ENCODE measurements at places on chromosomes 16 and 17.

DNA sequence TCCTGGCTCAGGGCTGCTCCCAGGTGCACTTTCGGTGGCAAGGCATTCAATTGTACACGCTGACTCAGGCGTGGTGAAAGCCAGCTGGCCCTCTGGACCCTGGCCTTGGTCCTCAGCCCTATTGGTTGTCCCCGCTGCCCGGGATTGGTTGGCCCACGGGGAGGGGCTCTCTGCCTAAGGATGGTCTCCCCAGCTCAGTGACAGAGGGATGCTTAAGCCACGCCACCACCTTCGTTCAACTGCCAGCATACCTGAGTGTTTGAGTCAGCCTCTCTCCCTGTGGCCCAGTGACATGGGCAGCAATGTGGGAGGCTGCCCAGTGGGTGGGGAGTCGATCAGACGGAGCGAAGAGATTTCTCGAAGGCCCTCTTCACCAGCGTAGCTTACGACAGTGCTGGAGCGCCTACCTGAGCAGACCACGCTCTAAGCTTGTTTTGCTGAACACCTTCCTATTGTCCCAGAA lies 30.3 kb downstream of the IRF8 start:
- DNase-seq = no peak

GRCh38 chr17:75576661-75577060 lies 10.9 kb upstream of the MYO15B start:
- DNase-seq = no peak

DNA sequence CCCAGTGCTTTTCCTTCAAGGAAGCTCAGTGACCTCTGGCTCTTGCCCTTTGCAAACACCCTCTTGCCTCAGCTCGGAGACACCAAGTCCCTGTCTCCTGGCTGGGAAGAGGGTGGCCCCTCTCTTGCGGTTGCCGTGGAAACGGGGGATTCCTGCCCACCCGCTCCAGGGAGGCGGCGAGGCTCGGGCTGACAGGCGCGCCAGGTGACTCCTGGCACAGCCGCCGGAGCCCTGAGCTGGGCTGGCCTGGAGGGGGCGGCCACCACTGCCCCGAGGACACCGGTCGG lies 71.4 kb downstream of the ABR start:
- no peak for DNase-seq

DNA sequence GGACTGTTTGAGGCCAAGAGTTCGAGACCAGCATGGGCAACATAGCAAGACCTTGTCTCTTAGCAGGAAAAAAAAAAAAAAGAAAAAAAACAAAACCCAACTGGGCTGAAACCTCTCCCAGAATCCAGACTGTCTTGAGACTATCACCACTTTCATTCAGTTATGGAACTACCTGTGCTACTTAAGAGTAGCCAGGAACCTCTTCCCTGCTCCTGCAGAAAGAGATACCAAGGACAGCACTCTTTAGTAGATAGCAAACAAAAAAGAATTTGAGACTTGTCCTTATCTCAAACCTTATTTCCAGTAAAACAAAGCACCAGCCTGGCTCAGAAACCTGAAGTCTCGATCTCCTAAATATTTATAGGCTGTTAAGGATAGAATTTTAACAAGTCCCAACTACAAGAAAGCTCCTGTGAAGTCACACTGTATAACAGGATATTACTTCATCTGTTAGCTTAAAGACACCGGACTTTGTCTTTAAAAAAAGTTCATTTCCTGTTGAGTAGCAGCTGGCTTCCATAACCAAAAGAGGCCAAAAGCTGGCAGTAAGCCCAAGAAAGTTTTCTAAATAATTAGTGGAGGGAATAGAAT lies 5.1 kb downstream of the CDR2 start:
- DNase-seq = no peak

DNA sequence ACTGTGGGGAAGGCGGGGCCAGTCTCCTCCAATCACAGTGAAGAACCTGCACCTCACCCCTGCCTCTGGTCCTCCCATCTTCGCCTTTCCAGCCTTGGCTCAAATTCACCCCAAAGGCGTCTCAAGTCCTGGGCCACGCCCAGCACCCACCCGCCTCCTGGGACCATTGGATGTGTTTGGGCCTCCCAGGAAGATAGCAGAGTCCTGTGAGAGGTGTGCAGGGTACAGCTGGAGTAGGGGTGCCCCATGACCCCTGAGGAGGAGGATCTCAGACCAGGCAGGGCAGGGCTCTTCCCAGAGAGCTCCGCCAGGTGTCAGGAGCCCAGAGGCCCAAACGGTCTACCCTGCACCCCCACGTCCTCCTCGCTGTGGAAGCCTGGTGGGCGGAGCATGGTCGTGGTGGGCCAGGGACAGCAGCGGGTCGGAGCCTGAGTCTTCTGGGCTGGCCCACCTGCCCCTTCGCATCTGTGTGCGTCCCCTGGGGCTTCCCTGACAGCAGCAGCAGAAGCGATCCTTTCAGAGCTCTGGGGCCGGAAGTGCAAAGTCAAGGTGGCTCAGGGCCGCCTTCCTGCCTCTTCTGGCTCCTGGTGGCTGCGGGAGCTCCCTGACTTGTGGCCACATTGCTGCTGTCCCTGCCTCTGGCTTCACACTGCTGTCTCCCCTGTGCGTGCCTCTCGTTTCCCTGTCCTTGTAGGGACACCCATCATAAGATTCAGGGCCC lies 34.9 kb upstream of the ZNF469 start:
- no peak for DNase-seq

DNA sequence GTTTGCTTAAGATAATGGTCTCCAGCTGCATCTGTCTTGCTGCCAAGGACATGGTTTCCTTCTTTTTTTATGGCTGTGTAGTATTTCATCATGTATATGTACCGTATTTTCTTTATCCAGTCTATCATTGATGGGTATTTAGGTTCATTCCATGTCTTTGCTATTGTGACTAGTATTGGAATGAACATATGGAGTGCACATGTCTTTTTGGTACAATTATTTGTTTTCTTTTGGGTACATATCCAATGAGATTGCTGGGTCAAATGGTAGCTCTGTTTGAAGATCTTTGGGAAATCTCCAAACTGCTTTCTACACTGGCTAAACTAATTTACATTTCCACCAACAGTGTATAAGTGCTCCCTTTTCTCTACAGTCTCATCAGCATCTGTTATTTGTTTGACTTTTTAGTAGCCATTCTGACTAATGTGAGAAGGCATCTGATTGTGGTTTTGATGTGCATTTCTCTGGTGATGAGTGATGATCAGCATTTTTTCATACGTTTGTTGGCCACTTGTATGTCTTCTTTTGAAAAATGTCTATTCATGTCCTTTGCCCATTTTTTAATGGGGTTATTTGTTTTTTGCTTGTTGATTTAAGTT lies 66.2 kb downstream of the TNFRSF13B start:
- no peak for DNase-seq

DNA sequence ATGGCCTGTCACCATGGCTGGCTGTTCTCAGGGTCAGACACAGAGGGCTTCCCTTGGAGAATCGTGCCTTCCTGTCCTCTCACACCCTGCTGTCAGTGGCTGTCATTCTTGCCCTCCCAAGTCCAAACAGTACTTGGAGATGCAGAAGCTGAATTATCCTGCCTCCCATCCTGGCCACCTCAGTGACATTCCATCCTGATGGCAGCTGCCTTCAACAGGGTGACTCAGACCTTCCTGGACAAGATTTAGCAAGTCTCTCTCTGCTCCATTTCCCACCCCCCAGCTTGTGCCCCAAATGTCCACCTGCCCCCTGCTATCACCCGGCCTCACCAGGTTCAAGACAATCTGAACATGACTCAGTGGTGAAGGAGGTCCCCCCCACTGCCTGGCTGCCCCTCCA lies 4.8 kb upstream of the KRT36 start:
- DNase-seq = no peak

- DNase-seq = no peak
Measured at GRCh38 chr16:4123616-4124300, 7.5 kb upstream of the ADCY9 start.

DNA sequence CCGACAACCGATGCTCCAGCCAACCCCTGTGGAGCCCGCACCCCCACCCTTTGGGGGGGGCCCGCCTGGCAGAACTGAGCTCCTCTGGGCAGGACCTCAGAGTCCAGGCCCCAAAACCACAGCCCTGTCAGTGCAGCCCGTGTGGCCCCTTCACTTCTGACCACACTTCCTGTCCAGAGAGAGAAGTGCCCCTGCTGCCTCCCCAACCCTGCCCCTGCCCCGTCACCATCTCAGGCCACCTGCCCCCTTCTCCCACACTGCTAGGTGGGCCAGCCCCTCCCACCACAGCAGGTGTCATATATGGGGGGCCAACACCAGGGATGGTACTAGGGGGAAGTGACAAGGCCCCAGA lies 17.9 kb downstream of the NGFR start:
- DNase-seq = no peak

- no peak for DNase-seq
Measured at GRCh38 chr17:50292465-50292864, 18.2 kb downstream of the TMEM92 start.

DNA sequence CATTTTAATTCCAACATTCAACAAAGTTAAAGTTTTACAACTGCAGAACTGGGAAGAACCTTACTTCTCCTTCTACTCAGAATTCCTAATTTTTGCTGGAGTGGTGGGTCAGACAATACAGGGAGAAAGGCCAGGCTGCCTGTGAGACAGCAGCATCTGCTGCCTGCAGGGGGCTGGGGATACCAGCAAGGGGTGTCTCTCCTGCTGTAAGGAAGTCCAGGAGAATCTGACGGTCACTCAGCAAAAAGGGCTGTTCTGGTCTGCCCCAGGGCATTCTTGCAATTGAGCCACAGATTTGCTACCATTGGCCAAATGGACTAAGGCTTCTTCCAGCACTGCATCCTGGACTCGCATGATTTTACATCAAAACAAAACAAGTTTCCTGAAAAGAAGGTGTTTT lies 426.6 kb upstream of the CDH11 start:
- no peak for DNase-seq

DNA sequence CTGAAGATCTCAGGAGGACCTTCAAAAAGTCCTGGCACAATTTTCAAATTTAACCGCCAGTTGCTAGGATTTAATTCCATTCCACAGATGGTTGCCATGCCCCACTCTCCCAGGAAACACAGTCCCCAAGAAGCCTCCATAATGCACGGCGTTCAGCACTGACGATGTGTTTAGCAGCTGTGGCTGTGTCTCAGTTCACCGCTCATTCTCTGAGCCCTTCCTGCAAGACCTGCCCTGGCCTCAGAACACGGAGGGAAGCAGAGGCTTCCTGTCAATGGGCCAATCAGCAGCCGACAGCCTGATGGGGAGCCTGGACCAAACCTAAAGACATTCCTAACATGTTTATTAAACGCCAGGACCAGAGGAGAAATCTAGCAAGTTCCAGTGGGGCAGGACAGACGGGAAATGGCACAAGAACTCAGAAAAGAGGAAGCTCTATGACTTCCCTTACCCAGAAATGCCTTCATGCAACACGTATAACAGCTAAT lies 4.9 kb downstream of the MYLK3 start:
- no peak for DNase-seq

- no peak for DNase-seq
Measured at GRCh38 chr17:72454342-72454741, 333.5 kb downstream of the SOX9 start.

DNA sequence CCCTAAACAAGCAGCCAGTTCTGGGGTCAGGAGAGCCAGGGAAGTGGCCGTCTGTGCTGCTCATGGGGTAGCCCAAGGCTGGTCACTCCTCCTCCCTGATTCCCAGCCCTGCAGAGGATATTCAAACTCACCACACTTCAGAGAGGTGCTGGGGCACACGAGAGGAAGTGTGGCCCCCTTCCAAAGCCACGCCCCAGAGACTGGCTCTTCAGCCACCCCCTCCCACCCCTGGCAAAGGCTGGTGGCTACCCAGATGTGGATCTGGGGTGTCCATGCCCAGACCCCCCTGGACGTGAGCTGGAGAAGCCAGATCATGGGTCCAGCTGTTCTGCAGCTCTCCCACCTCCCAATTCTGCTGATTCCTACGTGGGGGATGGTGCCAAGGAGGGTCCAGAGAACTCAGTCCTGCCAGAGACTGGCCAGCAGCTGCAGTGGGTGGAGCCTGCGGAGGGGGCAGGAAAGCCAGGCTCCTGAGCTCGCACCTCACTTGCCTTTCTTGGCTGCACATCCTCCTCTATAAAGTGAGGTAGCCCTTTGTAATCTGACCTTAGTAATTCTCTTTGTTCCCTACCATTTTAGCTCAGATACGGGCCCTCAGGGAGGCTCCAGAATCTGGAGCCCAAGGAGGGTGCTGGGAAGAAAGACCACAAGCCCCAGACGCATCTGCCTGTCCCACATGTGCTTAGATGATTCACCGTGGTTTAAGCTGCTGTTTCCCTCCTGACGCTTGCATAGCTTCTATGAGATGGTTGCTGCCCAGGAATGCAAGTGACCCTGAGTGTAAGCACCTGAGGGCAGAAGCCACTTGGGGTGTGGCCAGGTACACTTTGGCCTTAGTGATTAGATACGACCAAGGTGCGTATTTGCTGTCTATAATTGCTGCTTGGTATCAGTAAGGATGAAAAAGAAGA lies 15.3 kb downstream of the SDK2 start:
- DNase-seq = no peak

GRCh38 chr16:59591480-59591879 lies 857.4 kb upstream of the GOT2 start:
- no peak for DNase-seq

- DNase-seq = no peak
Measured at GRCh38 chr17:42709561-42709960, 27.2 kb downstream of the CNTNAP1 start.

DNA sequence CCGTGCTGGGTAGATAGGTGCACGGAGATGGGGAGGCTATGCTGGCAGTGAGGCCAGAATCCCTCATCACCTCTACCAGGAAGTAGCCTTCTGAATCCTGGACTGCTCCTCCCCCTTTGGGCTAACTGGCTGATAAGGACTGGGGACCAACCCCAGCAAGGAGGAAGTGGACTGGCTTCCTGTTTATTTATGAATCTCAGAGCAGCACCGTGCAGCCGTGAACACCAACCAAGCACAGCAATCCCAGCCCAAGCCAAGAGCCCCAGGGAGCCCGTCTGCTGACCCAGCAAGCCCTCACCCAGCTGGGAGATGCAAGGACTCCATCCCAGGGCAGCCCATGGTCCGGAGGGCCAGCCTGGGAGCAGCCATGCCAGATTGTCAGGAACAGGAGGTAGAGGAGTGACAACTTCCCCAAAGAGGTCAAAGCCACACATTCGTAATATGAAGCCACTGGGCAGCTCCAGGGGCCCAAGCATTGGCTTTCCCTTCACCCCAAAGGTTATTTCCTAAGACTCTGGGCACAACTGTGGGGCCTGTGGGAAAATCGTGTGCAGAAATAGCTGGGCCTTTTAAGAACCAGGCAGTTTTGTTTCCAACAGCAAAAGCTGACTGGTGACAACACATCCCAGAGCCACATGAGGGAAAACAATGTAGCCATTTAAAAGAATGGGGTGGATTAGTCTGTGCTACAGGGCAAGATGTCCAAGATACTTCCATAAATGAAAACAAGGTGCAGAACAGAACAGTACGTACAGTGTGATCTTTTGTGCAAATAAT lies 23.9 kb downstream of the PHB1 start:
- DNase-seq = no peak

DNA sequence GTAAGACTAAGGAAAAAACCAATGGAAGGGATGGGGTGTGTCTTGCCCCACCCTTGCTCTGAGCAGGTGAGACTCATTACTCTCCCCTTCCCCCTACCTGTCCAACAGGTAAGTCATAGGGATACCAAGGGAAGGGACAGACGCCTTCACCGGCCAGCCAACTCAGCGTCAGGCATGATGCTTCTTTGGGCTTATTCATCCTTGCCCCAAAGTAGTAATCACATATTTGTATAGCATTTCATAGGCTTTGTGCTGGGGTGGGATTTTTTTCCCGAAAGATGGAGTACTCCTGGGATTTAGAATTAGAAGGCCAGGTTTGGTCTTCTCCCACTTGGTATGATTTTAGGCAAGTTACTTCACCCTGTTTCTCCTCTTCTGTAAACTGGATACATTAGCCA lies 509 bp upstream of the JUP start:
- no peak for DNase-seq
